ENCODE measurements at places on chromosomes 2 and 18. TPM values are rescaled to one million over a fixed set of nuclear protein-coding genes. Genes with fewer than 3 reads are reported as not detected.

GRCh38 chr18:76483780-76484179 is 11.3 kb downstream of the ZNF516 start:
- no peaks in the 10 kb centered on the region for H3K27me3 ChIP-seq
- peak overlapping the region; percentile 82 for H3K27ac ChIP-seq
- H3K4me3 ChIP-seq = no peak overlapping the region
- DNase-seq = no peak
- peaks cover 19% of the 10 kb centered on the region for H3K36me3 ChIP-seq

DNA sequence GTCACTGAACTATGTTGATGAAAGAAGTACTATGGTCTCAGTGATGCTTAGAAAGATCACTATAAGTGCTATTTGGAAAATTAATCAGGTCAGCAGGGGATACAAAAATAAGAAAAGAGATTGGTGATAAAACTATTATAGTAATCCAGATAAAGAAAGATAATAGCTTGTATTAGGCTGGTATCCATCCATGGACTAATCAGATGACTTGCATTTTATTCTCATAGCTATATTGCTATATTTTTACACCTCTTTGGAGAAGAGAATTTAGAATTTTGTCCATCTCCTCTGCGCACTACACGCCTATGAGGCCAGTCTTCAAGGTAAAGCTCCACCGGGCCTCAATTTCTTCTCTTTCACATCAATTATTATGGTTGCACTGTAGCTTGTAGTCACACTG is 635.1 kb upstream of the DDX18 start:
- no peak for DNase-seq
- H3K4me3 ChIP-seq = no peak overlapping the region
- no peak overlapping the region for H3K27ac ChIP-seq
- peaks cover 14% of the 10 kb centered on the region for H3K4me1 ChIP-seq
- no peaks in the 10 kb centered on the region for H3K27me3 ChIP-seq

GATA6 gene
- 112 TPM for total RNA-seq

UGT1A3 gene
- not detected for total RNA-seq

DNA sequence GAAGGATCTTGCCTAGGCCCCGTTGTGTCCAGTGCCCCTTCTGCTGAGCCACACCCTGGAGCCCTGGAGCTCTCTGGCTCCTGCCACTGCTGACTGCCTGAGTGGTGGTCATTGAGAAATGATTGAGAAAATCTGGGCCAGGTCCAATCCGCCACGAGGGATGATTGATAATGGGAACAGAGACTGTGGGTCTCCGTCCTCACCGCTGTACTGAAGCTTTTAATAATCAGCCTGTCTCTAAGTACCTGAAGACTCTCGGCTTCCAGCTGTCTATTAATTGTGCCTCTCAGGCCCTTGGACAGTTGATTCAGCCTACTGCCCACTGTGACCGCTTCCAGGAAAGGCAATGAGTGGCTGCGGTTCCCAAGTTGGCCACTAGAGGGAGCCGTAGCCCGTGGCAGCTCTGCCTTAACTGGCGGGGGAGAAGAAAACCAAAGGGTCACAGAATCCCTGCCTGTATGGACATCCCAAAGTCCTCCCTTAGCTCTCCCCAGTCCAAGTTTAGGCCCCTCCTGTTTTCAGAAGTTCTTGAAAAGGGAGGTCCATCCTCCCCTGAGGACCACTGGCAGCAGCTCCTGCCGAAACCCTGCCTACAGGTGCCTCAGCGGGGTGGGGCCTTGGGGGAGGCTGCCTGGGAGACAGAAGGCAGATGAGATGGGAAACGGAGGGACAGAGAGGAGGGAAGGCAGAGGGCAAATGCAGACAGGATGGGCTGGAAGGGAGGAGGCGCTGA is 213.6 kb downstream of the TNS1 start:
- no peak overlapping the region for H3K27ac ChIP-seq
- H3K4me1 ChIP-seq = peaks cover 10% of the 10 kb centered on the region
- no peak overlapping the region for H3K4me3 ChIP-seq
- no peaks in the 10 kb centered on the region for H3K36me3 ChIP-seq
- peak; percentile 92 for DNase-seq

EVX2 gene
- not detected for total RNA-seq

DNA sequence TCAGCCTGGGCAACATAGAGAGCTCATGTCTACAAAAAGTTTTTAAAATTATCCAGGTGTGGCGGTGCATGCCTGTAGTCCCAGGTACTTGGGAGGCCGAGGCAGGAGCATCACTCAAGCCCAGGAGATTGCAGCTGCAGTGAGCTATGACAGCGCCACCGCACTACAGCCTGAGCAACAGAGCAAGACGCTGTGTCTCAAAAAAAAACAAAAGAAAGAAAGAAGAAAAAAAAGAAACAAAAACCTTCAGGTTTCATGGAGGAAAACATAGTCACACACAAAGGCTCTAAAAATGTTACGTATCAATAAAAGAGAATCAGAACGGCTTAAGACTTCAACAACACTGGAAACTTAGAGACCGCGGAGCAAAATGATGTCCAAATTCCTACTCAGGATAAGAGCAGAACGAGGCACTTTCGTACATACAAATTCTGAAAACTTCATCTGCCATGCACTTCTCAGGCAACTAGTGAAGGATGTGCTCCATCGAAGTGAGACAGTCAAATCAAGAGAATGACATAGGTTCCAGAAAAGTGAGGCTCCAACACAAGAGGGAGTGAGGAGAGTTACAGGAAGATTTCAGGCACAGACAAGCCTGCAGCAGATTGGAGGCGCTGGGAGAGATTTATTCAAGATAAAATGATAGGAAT is 4.4 kb downstream of the HDLBP start:
- no peak overlapping the region for H3K4me3 ChIP-seq
- H3K36me3 ChIP-seq = peaks cover 1% of the 10 kb centered on the region
- peak overlapping the region; percentile 4 for H3K27ac ChIP-seq
- peaks cover 22% of the 10 kb centered on the region for H3K4me1 ChIP-seq
- DNase-seq = no peak
- no peaks in the 10 kb centered on the region for H3K27me3 ChIP-seq

BOLL gene
- 0.22 TPM for total RNA-seq

CD8A gene
- 0.13 TPM for total RNA-seq

CFC1 gene
- total RNA-seq = 27.7 TPM

RAB27B gene
- total RNA-seq = 13.4 TPM

DNA sequence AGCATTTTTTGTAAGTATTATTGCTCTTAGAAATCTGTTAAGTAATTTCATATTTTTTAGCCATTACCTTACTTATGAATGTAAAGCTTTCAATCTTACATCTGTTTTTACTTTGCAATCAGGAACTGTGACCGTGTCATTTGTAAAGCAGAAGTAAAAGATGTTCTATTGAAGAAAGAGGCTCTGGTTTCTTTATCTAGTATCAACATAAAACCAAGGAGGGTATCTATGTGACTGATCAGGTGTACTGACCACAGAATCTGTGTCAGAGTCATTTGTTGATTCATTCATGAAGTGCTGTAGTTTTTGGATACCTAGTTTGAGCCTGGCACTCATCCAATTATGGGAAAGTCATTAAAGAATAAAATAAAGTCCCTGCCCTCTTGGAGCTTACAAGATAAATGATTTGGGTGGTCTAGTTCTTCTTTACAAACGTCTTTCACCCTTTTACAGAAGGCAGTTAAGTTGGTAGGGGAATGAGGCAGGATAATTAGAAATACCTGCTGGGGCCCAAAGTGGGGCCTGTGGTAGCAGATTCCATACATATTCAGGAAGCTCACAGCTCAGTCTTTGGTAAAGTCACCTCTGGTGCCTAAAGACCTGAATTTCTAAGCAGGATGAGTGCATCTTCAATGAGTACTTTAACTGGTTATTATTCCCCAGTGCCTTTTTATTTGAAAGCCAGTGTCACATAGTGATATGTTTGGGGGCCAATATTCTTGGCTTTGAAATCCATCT is 260.6 kb upstream of the NT5C1B start:
- no peak overlapping the region for H3K4me3 ChIP-seq
- H3K36me3 ChIP-seq = no peaks in the 10 kb centered on the region
- DNase-seq = no peak
- H3K27me3 ChIP-seq = no peaks in the 10 kb centered on the region
- H3K27ac ChIP-seq = no peak overlapping the region
- H3K4me1 ChIP-seq = peaks cover 8% of the 10 kb centered on the region

GRCh38 chr2:96091711-96092572 is 24.4 kb downstream of the ADRA2B start:
- no peaks in the 10 kb centered on the region for H3K36me3 ChIP-seq
- H3K27ac ChIP-seq = no peak overlapping the region
- peak; percentile 5 for DNase-seq
- H3K4me1 ChIP-seq = peaks cover 6% of the 10 kb centered on the region

- no peaks in the 10 kb centered on the region for H3K4me1 ChIP-seq
- no peak for DNase-seq
- H3K27me3 ChIP-seq = peaks cover 3% of the 10 kb centered on the region
- H3K36me3 ChIP-seq = no peaks in the 10 kb centered on the region
- H3K4me3 ChIP-seq = no peak overlapping the region
Measured at GRCh38 chr2:224369028-224369632, 32.8 kb downstream of the FAM124B start.

DNA sequence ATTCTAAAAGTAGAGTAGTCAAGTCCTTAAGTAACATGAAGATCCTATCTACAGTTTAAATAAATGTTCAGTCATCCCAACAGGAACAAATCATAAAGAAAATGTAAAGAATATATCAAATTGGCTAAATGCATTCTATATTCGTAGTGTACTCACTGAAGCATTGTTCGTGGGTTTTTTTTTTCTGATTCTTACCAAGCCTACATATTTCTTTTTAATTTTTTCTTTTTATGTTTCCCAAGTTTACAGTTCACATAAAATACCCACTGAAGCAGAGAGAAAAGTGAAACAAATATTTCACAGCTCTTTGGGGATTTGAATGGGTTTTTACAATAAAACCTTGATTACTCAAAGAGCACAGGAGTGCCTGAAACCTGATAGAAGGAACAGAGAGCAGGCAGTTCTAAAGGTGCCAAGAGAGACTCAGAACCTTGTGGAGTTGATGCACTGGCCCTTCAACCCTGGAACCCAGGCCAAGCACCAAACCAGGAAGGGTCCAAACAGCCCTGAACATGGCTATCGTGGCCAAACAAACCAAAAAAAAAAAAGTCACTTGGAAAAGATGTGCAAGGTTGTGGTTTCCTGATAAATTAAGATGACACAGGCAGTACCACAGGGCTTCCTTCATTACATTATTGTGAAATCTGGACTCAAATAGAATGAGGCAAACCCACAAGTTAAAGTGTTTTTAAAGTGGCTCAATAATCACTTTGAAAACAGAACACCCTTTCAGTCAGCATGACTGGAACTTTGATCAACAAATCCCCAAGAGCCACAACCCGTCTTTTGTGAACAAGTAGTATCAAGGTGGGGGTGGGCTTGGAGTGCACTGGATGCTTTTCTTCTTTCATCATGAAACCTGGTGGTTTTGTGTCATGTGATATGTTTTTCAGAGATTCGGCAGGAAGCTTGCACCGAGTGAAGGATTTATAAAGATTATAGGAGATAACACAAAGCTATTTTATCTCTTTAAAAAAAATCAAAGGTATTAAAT is 245.0 kb upstream of the FN1 start:
- H3K27me3 ChIP-seq = no peaks in the 10 kb centered on the region
- H3K4me3 ChIP-seq = no peak overlapping the region
- H3K4me1 ChIP-seq = peaks cover 49% of the 10 kb centered on the region
- no peaks in the 10 kb centered on the region for H3K36me3 ChIP-seq

DNA sequence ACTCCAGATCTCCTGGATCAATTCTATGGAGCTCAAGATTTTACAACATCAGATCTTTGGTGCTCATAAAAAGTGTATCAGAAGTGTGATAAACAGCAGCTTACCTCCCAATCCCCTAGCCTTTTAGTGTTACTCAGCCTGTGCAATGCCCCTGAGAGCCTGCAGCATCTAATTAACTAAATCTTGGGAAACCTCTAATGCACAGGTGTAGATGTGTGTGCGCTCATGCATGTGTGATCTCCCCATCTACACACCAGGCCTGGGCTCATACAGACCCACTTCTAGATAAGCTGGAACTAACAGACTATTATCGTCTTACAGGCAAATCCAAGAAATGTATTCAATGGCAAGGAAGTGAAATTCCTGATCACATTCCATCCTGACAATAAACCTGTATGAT is 7.5 kb downstream of the SUCLG1 start:
- DNase-seq = no peak
- H3K4me3 ChIP-seq = no peak overlapping the region
- H3K36me3 ChIP-seq = peaks cover 2% of the 10 kb centered on the region
- H3K4me1 ChIP-seq = peaks cover 29% of the 10 kb centered on the region

DNA sequence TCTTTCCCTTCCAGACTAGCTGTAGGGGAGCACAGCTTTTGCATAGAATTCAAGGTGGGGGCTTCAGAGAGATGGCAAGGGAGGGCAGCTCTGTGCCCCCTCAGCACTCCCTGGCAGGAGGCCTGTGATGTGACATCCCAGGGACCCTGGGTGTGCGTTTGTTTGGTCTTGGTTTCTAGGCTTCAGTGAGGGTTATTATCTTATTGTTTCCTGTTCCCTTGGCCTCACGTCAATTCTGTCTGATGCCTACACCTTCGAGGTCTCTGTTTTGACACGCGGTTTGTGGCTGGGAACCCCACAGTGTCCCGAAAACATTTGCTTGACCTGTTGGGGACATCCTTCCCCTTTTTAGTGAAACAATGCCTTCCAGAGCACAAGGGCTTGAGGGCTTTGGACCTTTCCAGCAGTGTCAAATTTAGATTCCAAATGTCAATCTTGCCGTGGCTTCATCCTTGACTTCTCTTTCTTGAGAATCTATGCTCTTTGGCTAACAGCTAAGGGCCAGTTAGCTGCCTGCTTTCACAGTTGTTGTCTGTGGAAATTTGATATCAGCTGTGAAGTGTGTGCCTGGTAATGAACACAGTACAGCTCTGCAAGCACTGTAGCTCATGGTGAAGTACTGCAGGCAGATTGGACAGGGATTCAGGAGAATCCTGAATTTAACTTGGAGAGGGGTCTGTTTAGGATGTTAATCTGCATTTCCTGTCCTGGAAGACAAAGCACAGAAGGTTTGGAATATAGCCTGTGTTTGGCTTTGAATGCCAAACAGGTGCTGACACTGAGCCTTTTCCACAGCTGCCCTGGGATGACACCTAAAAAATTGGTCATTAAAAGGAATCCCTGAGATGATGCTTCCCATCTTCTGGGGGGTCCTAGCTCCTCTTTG is 108.2 kb upstream of the CXCR4 start:
- H3K36me3 ChIP-seq = no peaks in the 10 kb centered on the region
- no peak for DNase-seq
- peaks cover 5% of the 10 kb centered on the region for H3K27me3 ChIP-seq
- H3K27ac ChIP-seq = no peak overlapping the region

- H3K27ac ChIP-seq = no peak overlapping the region
- peaks cover 1% of the 10 kb centered on the region for H3K36me3 ChIP-seq
- H3K27me3 ChIP-seq = no peaks in the 10 kb centered on the region
- H3K4me3 ChIP-seq = no peak overlapping the region
Measured at GRCh38 chr2:156565066-156565710, 129.0 kb downstream of the GPD2 start.

- H3K27me3 ChIP-seq = no peaks in the 10 kb centered on the region
- H3K4me3 ChIP-seq = no peak overlapping the region
- no peaks in the 10 kb centered on the region for H3K4me1 ChIP-seq
- H3K27ac ChIP-seq = no peak overlapping the region
- DNase-seq = no peak
- no peaks in the 10 kb centered on the region for H3K36me3 ChIP-seq
Measured at GRCh38 chr18:8229040-8229439, 380.2 kb upstream of the RAB12 start.

GRCh38 chr18:23462876-23463275 is 9.8 kb downstream of the RIOK3 start:
- no peak overlapping the region for H3K4me3 ChIP-seq
- no peak overlapping the region for H3K27ac ChIP-seq
- peaks cover 8% of the 10 kb centered on the region for H3K4me1 ChIP-seq
- no peaks in the 10 kb centered on the region for H3K27me3 ChIP-seq
- DNase-seq = no peak

All from progenitor cell of endocrine pancreas (in vitro differentiated cells).